ENCODE measurements at places on chromosomes 3 and 15. TPM values are rescaled to one million over a fixed set of nuclear protein-coding genes. Genes with fewer than 3 reads are reported as not detected.
A peak's percentile ranks its signal among the peaks of the same experiment; 100 is the strongest.

GRCh38 chr3:50246517-50246954, 10.5 kb downstream of the GNAI2 start:
- peak; percentile 82 for DNase-seq

The CPA3 gene
- 2.3 TPM for total RNA-seq

GRCh38 chr15:88835646-88836045, 32.4 kb downstream of the ACAN start:
- no peak for DNase-seq

GRCh38 chr3:162704238-162704637, 1207.6 kb downstream of the OTOL1 start:
- DNase-seq: no peak

DNA sequence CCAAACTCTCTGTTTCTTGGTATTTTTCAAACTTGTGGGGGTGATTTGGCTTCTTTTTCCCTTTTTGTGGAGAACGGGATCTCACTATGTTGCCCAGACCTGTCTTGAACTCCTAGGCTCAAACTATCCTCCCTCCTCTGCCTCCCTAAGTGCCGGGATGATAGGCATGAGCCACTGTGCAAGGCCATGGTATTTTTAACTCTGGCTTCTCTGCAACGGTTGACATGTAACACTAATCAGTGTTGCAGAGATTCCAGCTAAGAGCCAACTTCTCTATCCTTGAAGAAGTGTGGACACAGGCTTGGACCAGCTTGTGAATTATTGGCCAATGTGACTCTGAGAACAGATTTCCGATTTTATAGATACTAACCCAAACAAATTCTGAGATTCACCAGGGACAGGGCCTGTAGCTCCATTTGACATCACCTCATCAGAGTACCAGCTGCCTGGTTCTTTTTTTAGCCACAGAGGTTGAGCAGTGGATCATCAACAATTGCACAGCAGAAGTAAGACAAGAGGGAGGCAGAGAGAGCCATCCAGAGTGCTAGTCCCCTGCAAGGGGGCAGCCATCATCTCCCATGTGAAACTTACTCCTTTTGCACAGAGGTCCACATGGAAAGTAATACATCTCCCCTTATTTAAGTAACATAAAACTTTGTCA, 98.1 kb upstream of the SYNPR start:
- DNase-seq: no peak

GRCh38 chr3:49112262-49112661, 7.7 kb upstream of the QARS1 start:
- no peak for DNase-seq

The TJP1 gene
- total RNA-seq: 0.53 TPM

The C2CD4A gene
- not detected for total RNA-seq

DNA sequence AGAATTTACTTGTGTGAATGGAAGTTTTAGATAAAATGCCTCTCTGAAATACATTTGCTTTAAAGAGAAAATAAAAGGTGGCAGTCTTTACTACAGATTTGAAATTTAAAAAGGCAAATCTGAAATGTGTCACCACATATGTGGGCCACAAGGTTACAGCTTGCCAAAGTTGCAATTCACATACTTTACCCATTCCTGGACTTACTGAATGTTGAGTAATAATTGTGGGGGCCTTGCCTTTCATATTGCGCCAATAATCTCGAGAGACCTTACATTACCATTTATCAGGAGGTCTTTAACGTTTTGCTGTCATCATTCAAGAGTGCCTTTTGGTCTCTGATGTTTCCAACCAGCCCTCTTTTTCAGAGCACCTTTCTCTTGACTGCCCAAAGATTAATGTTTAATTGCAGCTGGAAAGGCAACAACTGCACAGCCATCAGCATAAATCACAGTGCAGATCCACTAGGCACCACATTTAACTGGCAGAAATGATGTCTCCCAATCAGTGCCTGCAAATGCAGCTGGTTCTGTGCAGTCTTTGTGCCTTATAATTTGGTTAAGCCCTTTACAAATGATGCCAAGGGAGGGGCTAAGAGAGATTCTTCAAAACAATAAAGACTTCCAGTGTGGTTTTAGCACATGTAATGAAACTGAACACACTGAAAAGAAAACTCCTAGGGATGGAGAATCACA, 206.8 kb downstream of the MAGI1 start:
- DNase-seq: no peak

The TTC23 gene
- not detected for total RNA-seq

- no peak for DNase-seq
These were observed 16.1 kb downstream of the TNIK start for GRCh38 chr3:171444001-171444690.

The MELTF gene
- total RNA-seq: 2.6 TPM

DNA sequence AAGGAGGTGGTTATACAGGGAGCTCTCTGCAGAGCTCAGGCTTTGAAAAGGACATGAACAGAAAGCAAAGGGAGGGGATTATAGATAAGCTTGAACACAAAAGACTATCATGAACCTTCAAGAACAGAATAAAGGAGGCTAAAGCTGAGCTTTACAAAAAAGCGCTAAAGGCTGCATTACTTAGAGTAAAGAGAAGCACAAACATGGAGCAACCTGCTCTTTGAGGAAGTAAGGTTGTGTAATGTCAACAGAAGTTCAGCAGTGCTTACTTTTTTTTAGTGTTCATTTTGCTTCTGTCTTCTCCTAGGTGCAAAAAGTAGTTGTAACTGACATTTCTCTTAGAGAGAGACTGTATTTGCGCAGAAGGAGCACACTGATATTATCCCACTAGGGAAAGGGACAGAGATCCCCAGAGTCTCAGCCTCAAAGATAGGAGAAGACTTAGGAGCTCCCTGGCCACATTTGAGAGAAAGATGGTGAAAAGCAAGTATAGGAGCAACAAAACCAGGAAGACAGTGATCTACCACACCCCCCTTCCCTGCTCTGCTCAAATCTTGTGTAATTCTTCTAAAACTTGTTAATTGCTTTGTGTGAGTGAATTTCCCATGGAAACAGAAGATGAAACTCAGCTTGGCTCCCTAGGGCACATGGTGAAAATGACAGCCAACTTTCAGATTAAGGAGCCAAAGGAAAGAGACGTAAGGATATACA, 54.7 kb downstream of the QTRT2 start:
- no peak for DNase-seq

GRCh38 chr3:127678315-127678599, 5.5 kb downstream of the ABTB1 start:
- DNase-seq: no peak

DNA sequence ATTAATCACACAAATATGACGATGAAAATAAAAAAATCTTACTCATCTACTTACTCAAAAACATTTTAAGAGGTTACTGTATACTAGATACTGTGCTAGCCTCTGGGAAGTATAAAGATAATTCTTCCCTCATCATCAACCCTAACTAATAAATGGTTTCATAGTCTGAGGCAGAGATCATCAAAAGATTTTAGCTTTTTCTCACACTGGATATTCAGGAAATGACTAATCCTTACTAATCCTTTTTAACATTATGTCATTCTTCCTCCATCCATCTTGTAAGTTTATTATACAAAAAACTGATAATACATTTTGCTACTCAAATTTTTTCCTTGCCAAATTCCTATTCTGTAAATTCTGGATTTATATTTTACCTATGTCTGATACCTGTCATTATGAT, 29.7 kb downstream of the ACAD11 start:
- no peak for DNase-seq

- DNase-seq: no peak
These were observed 119.2 kb downstream of the OSBPL10 start for GRCh38 chr3:31861826-31862225.

The SI gene
- not detected for total RNA-seq

The GXYLT2 gene
- total RNA-seq: not detected

The DCLK3 gene
- not detected for total RNA-seq

- DNase-seq: no peak
These were observed 95.4 kb downstream of the FEZF2 start for GRCh38 chr3:62277986-62278385.

DNA sequence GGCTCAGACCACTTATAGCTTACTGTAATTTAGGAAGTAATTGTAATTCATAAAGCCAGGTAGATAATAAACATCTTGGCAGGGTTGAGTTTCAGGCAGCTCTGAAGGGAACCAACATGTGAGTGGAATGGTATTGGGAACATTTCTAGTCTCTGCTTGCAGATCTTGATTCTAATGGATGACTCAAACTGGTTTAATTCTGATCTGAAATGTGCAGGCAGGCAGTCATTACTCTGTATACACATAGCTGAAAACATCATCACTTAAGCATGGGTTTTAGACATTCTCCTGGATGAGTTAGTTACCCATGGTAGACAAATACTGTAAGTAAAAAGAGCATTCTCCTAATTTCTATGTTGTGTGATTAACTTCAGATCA, 317.0 kb upstream of the TPRG1 start:
- no peak for DNase-seq

The ZMAT3 gene
- 19.6 TPM for total RNA-seq

DNA sequence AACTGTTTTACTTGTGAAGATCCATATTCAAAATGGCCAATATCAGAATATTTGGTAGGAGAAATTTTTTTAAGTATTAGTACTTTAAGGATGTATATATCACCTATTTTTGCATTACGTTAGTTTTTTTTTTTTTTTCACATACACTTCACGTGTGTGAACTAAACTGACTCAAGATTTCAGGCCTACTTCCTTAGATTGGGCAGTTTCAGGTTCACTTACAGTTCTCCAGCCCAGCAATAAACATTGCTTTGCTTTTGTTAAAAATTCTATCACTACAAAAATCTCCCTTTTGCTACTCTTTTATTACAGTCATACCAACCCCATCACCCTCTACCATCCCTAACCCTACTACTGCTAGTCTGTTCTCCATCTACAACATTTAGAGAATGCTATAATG, 183.6 kb downstream of the KCNH8 start:
- no peak for DNase-seq

The GOLGA8M gene
- total RNA-seq: 3.2 TPM

- DNase-seq: no peak
These were observed 49.7 kb downstream of the CD200 start for GRCh38 chr3:112382543-112383160.

GRCh38 chr15:77122576-77122975, 51.7 kb upstream of the TSPAN3 start:
- DNase-seq: no peak

- DNase-seq: no peak
These were observed 317.5 kb upstream of the CNTN6 start for GRCh38 chr3:775178-775880.

- no peak for DNase-seq
These were observed 72.1 kb downstream of the SFMBT1 start for GRCh38 chr3:52973806-52974205.

The SCN5A gene
- total RNA-seq: 0.12 TPM

The KLHL40 gene
- not detected for total RNA-seq

- no peak for DNase-seq
These were observed 98.2 kb upstream of the NR2E3 start for GRCh38 chr15:71712182-71712581.

The GAP43 gene
- not detected for total RNA-seq
